ENCODE measurements at places on chromosomes 3 and 15. TPM values are rescaled to one million over a fixed set of nuclear protein-coding genes. Genes with fewer than 3 reads are reported as not detected.
A peak's percentile ranks its signal among the peaks of the same experiment; 100 is the strongest.

Gene ALS2CL
- 0.46 TPM for polyA plus RNA-seq

Gene RPL32
- polyA plus RNA-seq, result 2,018 TPM

Gene TMF1
- 27.5 TPM for polyA plus RNA-seq

Gene SLC7A14
- 3.4 TPM for polyA plus RNA-seq

Gene P2RY13
- not detected for polyA plus RNA-seq

GRCh38 chr15:100053474-100054121, 288.2 kb downstream of the ADAMTS17 start:
- H3K36me3 ChIP-seq, result no peaks in the 10 kb centered on the region
- H3K27me3 ChIP-seq, result no peaks in the 10 kb centered on the region
- H3K4me3 ChIP-seq, result no peak overlapping the region
- peak; percentile 49 for DNase-seq

- no peak for DNase-seq
- H3K4me1 ChIP-seq, result no peaks in the 10 kb centered on the region
- H3K4me3 ChIP-seq, result no peak overlapping the region
- H3K27me3 ChIP-seq, result no peaks in the 10 kb centered on the region
- no peak overlapping the region for H3K27ac ChIP-seq
- no peaks in the 10 kb centered on the region for H3K36me3 ChIP-seq
These were observed 16.7 kb upstream of the LCMT2 start for GRCh38 chr15:43347114-43347513.

DNA sequence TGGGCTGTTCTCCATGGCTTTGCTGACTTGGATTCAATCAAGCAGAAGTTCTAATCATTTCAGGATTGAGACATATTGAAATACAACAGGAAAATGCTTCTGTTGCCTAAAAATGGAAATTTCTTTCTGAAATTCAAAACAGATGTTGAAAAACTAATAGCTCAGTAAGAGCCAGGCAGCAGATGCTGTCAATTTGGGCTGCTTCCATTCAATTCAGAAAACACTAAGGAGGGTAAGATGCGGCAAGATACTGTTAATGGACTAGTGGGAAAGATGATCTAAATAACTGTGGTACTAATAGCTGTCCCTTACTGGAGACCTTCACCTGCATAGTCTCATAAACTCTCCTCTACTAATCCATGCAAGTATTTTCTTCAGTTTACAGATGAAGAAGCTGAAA, 53.5 kb downstream of the DGKG start:
- no peaks in the 10 kb centered on the region for H3K27me3 ChIP-seq
- H3K4me1 ChIP-seq, result no peaks in the 10 kb centered on the region
- no peak overlapping the region for H3K27ac ChIP-seq
- H3K4me3 ChIP-seq, result no peak overlapping the region

DNA sequence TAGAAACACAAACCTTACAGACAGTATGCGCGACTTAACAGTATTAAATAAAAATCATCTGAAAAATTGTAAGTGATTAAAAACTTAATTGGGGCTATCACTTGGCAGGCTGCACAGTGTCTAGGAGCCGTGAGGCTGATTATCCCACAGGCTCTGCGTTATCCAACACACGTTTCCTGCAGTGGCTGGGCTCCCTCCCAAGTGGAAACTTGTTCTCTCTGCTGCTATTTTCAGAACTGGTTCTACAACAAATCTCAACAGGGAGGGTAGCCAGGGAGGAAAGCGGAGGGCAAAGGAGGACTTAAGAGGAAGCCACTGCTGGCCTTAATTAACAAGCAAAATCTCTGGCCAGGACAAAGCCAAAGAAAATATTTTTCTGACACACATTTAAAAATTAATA, 555.2 kb downstream of the MAGI1 start:
- H3K27ac ChIP-seq, result no peak overlapping the region
- H3K4me1 ChIP-seq, result no peaks in the 10 kb centered on the region
- peak; percentile 8 for DNase-seq
- no peaks in the 10 kb centered on the region for H3K27me3 ChIP-seq

- H3K4me3 ChIP-seq, result no peak overlapping the region
- no peak for DNase-seq
- no peaks in the 10 kb centered on the region for H3K36me3 ChIP-seq
- H3K27me3 ChIP-seq, result no peaks in the 10 kb centered on the region
- no peak overlapping the region for H3K27ac ChIP-seq
These were observed 2.9 kb upstream of the TNK2 start for GRCh38 chr3:195911041-195911945.

GRCh38 chr15:47246317-47246716, 471.0 kb upstream of the SEMA6D start:
- no peaks in the 10 kb centered on the region for H3K27me3 ChIP-seq
- no peak overlapping the region for H3K27ac ChIP-seq
- no peaks in the 10 kb centered on the region for H3K36me3 ChIP-seq
- H3K4me3 ChIP-seq, result no peak overlapping the region
- H3K4me1 ChIP-seq, result no peaks in the 10 kb centered on the region

GRCh38 chr15:70213794-70214193, 116.1 kb upstream of the TLE3 start:
- H3K4me3 ChIP-seq, result no peak overlapping the region
- DNase-seq, result no peak
- peaks cover 13% of the 10 kb centered on the region for H3K27me3 ChIP-seq
- H3K36me3 ChIP-seq, result no peaks in the 10 kb centered on the region
- no peak overlapping the region for H3K27ac ChIP-seq

- no peaks in the 10 kb centered on the region for H3K27me3 ChIP-seq
- no peaks in the 10 kb centered on the region for H3K36me3 ChIP-seq
- H3K27ac ChIP-seq, result no peak overlapping the region
- DNase-seq, result peak; percentile 74
These were observed 22.0 kb downstream of the AADAC start for GRCh38 chr3:151835751-151836525.

- H3K27me3 ChIP-seq, result no peaks in the 10 kb centered on the region
- no peaks in the 10 kb centered on the region for H3K36me3 ChIP-seq
- no peak overlapping the region for H3K4me3 ChIP-seq
- DNase-seq, result peak; percentile 6
- H3K27ac ChIP-seq, result no peak overlapping the region
These were observed 87.8 kb upstream of the UBE2E2 start for GRCh38 chr3:23115171-23115877.

Data from fibroblast of lung (primary cell).